ENCODE measurements at places on chromosomes 13 and 19. TPM values are rescaled to one million over a fixed set of nuclear protein-coding genes. Genes with fewer than 3 reads are reported as not detected.

The ZGLP1 gene
- 0.29 TPM for total RNA-seq

The SYNGR4 gene
- total RNA-seq = not detected

The PSG6 gene
- 1.0 TPM for total RNA-seq

The C19orf38 gene
- total RNA-seq = 1.7 TPM

The KLK14 gene
- total RNA-seq = 0.17 TPM

All from smooth muscle cell of trachea (primary cell).